ENCODE measurements at places on chromosomes 13 and 19.

- DNase-seq: no peak
These were observed 215.1 kb upstream of the ZNF507 start for GRCh38 chr19:32130332-32130731.

DNA sequence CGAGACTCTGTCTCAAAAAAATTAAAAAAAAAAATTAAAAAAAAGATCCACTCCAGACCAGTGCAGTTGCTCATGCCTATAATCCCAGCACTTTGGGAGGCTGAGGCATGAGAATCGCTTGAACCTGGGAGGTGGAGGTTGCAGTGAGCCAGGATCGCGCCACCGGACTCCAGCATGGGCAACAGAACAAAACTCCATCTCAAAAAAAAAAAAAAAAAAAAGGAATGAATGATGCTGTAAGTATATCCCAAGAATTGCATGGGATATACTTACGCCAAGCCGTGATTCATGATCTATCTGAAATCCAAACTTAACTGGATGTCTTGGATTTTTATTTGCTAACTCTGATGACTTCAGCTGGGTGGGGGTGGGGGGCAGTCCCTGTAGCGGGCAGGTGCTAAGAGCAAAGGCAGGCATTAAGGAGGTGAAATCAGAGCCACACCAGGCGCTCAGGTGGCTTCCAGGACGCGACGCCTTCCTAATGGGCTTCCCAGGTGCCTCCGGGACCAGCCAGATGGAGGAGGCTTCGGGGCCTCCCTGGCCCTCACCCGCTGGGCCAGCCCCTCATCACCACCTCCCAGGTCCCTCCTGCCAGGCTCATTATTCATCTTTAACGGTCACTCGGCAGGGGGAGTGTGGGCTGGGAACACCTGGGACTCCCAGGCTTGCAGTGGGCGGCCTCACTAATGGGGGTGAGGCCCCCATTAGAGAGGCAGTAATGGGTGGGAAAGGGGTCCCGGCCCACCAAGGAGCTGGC is 11.4 kb upstream of the FUT5 start:
- no peak for DNase-seq

- DNase-seq: no peak
These were observed 15.0 kb upstream of the VSTM2B start for GRCh38 chr19:29510701-29511265.

DNA sequence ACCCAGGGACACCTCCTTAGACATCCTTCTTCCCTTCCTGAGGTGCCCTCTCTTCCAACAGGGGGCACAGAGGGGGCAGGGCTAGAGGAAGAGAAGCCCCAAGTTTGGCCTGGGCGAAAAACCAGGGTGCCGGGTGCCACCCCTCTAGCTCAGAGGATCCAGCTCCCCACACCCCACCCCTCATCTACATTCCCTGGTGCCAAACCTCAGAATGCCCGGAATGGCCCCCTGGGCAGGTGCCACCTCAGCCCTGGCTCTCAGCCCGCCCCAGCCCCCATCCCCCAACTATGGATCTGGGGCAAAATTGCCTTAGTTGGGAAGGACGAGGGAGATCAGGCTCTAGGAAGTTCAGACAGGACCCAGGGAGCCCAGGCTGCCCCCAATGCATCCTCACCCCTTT is 2.0 kb downstream of the CNN1 start:
- no peak for DNase-seq
